ENCODE measurements at places on chromosomes 5 and 9.
A peak's percentile ranks its signal among the peaks of the same experiment; 100 is the strongest.

- DNase-seq = no peak
Observed at GRCh38 chr5:169352901-169353300, 52.0 kb upstream of the SLIT3 start.

DNA sequence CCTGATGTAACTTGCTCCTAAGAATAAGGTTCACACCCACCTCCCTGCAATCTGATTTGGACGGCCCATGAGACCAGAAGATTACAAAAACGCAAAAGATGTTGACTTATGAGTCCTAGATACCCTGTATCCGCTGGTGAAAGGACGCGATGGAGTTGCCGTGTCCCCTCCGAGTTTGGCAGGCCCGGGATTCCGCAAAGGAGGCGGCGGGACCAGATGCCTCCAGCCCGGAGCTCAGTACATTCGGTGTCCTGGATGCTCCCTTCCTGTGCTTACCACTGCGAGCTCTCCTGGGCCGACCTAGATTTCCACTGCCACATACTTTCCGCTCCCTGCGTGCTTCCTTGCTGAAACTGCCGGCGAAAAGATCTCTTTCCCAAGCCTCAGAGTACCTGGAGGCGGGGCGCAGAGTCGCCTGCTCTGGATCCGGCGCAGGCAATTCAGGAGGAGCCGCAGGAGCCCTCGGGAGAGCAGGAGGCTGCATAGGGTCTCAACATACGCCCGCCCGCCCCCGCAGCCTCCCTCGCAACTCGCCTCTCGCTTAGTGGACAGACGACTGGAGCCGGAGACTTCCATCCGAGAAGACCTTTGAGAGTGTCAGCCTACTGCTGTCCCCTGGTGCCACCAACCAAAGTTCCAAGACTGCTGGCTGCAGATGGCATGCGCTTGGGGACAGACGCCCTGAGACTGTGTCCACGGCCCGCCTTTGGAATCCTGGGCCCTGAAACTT lies 39.8 kb downstream of the ANXA2R start:
- peak; percentile 54 for DNase-seq

GRCh38 chr5:116492016-116492623 lies 82.5 kb downstream of the SEMA6A start:
- DNase-seq = peak; percentile 90

DNA sequence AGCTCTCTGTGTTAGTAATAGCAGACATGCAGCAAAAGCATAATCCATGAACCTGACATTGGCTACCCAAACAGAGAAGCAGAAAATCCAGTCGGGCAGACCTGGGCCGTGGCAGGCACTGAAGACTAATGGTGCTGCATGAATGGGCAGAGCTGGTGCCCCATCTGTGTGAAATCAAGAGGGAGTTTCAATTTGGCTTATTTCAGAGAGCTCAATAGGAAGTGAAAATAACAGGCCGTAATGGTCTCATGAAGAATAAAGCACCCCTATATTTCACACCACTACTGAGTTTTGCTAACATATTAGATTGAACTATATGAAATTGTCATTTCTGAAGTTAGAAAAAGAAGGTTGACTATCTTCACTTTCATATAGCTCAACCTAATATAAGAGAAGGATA lies 149.7 kb downstream of the ENC1 start:
- no peak for DNase-seq

GRCh38 chr9:15176836-15177235 lies 130.2 kb downstream of the TTC39B start:
- no peak for DNase-seq

GRCh38 chr5:90184764-90185163 lies 224.8 kb downstream of the CETN3 start:
- DNase-seq = no peak

GRCh38 chr5:126462239-126463014 lies 39.2 kb downstream of the GRAMD2B start:
- peak; percentile 51 for DNase-seq

- DNase-seq = no peak
Observed at GRCh38 chr9:37386988-37387387, 35.5 kb upstream of the GRHPR start.

DNA sequence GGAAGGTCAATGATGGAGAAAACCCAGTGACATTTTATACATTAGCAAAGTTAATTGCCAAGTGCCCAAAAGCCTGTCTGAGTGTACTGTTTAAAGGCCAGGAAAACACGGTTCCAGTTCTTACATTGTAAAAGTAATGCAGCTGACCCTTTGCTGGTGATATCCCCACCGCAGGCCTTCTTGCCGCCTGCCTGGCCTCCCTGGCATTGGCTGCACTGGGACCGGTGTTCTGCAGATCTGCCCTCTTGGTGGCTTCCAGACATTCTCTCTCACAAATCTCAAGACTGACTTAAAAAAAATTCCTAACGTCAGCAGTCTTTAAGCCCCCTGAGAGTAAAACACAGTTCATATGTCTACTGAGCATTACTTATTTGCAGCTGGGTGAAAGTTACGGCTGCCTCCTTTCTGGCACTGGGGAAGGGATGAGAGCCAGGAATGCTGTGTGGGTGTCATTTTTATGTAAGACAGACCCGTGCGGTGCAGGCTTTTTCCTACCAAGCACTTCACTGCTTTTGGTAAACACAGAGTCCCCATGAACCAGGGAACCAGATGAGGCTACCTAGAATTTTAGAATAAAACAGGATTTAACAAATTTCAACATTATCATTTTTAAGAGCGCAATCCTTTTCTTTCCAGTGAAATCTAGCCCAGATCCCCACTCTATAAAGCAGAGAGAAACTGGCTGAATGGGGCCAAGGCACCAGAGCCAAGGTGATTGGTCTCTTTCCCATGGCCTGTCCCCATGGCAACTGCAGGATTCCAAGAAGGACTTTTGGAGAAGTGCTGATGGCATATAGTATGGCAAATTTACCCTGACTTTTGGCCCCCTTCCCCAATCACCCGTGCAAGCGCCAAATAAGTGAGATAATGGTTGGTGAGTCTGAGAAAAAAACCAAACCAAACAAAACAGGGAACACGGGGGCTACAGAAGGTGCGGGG lies 80.8 kb downstream of the LMNB1 start:
- DNase-seq = no peak
